Thoracic aorta (tissue), 2 donors: ENCODE measurements at places on chromosomes 16 and 17. TPM values are rescaled to one million over a fixed set of nuclear protein-coding genes. Genes with fewer than 3 reads are reported as not detected.

C1QL1 gene
- total RNA-seq = 0.68 TPM

C17orf78 gene
- not detected for total RNA-seq

AMZ2 gene
- 28.7 TPM for total RNA-seq

CES4A gene
- total RNA-seq = 9.5 TPM

CCL5 gene
- 6.2 TPM for total RNA-seq

MYH1 gene
- not detected for total RNA-seq

SLC16A6 gene
- 1.2 TPM for total RNA-seq

OTOP3 gene
- total RNA-seq = not detected

ICAM2 gene
- total RNA-seq = 41.6 TPM

LRRC3C gene
- not detected for total RNA-seq

CCR7 gene
- total RNA-seq = not detected

GRCh38 chr17:19288453-19288852 is 51.3 kb downstream of the EPN2 start:
- H3K27ac ChIP-seq = no peak overlapping the region
- H3K4me1 ChIP-seq = peaks cover 23% of the 10 kb centered on the region
- no peak for DNase-seq
- H3K27me3 ChIP-seq = no peaks in the 10 kb centered on the region
- H3K4me3 ChIP-seq = no peak overlapping the region

GRCh38 chr16:81099958-81100357 is 3.8 kb upstream of the GCSH start:
- H3K27me3 ChIP-seq = no peaks in the 10 kb centered on the region
- no peaks in the 10 kb centered on the region for H3K36me3 ChIP-seq
- DNase-seq = no peak
- H3K4me1 ChIP-seq = no peaks in the 10 kb centered on the region

DNA sequence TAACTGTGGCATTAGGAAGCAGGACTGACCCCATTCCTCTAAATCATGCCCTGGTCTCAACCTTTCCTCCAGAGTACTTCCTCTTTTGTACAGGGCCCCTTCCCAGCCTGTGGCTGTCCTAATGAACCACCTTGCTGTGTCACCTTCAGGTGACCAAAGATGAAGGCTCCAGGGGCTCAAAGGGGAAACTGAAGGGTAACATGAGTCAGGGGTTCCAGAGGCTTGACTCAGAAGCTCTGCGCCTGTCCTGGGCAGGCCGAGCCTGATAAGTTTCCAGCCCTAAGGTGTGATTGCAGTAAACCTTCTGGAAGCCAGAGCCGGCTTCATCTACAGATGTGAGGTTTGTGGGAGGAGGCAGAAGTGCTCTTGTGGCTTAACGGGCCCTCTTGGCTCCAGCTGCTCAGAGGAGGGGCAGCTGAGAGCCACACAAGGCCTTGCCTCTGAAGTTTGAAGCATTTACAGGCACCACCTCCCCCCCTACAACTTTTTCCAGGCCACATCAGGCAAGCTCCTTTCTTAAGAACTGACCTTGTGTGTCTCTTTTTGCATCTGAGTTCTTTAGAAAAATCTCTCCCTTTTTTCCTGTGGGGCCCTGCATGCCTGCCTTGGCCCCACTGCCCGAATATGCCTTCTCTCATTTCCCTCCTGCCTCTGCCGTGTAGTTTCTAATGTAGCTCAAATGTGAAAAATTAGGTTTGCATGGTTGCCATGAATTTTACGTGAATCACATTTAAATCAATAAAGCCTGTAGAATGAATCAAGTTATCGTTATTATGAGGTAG is 149.9 kb downstream of the CLEC16A start:
- no peak overlapping the region for H3K27ac ChIP-seq
- no peaks in the 10 kb centered on the region for H3K27me3 ChIP-seq
- no peak overlapping the region for H3K4me3 ChIP-seq
- H3K36me3 ChIP-seq = no peaks in the 10 kb centered on the region
- no peaks in the 10 kb centered on the region for H3K4me1 ChIP-seq

GRCh38 chr17:80859002-80859941 is 132.4 kb upstream of the CHMP6 start:
- no peaks in the 10 kb centered on the region for H3K27me3 ChIP-seq
- DNase-seq = peak; percentile 28
- no peak overlapping the region for H3K4me3 ChIP-seq
- H3K4me1 ChIP-seq = peaks cover 29% of the 10 kb centered on the region
- no peaks in the 10 kb centered on the region for H3K36me3 ChIP-seq
- H3K27ac ChIP-seq = no peak overlapping the region

DNA sequence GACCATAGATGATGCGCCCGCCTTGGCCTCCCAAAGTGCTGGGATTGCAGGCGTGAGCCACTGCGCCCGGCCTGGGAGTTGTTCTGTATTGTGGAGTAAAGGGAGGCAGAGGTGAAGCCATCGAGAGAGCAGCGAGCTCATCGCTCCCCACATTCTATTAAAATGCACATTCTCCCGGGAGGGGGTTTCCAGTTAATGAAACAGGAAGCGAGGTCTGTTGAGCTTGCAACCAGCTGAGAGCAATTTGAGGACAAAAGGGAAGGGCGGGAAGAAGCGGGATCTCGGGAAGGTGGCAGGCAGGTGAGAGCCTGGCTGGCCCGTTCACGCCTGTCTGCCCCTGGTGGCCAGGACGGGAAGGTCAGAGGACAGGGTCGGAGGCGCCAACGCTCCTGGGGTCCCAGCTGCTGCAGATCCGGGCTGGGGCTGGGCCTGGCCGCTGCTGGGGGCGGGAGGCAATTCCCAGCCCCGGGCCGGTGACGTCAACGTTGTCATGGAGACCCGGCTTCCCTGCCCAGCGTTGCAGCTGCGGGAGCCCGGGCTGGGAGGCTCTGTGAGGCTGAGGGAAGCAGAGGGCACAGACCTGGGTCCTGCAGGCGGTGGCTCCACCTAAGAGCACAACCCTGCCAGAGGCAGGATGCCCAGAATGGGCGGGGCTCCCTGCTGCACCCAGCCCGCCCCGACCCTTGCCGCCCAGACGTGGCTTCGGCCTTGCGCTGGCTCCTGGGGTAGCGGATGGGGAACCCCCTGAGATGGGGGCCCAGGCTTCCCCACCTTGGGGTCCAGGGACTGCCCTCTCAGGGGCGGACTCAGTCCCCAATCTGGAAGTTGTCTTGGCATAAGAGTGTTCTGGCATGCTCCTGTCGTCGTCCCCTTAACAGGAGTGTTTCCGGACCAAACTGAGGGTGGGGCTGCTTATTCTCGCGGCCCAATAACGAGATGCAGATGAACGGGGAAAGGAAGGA is 48.7 kb upstream of the PLCG2 start:
- H3K4me3 ChIP-seq = peak overlapping the region; percentile 61
- no peaks in the 10 kb centered on the region for H3K4me1 ChIP-seq

- no peak overlapping the region for H3K4me3 ChIP-seq
- no peak overlapping the region for H3K27ac ChIP-seq
- no peak for DNase-seq
- H3K27me3 ChIP-seq = no peaks in the 10 kb centered on the region
- no peaks in the 10 kb centered on the region for H3K4me1 ChIP-seq
Measured at GRCh38 chr16:17557949-17558348, 87.2 kb upstream of the XYLT1 start.

DNA sequence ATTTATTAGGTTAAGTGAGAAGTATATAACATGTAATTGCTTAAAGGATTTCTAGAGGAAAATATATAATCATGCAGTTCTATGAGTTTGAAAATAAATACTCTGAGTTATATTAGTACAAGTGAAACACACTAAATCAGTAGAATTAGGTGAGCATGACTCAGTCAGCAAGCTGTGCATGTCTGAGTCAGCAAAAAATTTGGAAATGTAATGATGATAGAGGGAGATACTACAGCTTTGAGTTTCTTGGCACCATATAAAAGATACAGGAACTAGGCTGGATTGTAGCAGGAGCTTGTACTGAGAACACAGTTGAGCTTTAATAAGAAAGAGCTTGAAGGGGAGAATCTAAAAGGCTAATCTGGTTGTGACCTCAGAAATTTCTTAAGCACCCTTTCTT is 1224.6 kb downstream of the CDH8 start:
- H3K36me3 ChIP-seq = no peaks in the 10 kb centered on the region
- no peaks in the 10 kb centered on the region for H3K27me3 ChIP-seq
- no peak overlapping the region for H3K27ac ChIP-seq
- DNase-seq = no peak
- H3K4me3 ChIP-seq = no peak overlapping the region
- no peaks in the 10 kb centered on the region for H3K4me1 ChIP-seq

DNA sequence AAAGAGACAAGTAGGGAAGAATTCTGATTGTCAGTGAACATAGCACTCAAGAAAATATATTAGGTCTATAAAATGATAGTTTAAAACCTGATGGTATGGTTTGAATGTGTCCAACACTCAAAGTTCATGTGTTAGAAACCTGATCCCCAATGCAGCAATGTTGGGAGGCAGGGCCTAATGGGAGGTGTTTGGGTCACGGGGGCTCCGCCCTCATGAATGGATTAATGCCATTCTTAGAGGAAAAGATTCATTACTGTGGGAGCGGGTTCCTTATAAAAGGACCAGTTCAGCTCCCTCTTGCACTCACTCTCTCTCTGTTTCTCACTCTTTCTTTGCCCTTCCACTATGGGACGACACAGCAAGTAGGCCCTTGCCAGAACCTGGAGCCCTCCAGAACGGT is 41.5 kb upstream of the SLC47A1 start:
- H3K36me3 ChIP-seq = no peaks in the 10 kb centered on the region
- H3K27ac ChIP-seq = no peak overlapping the region
- no peaks in the 10 kb centered on the region for H3K27me3 ChIP-seq
- H3K4me3 ChIP-seq = no peak overlapping the region
- DNase-seq = no peak

GRCh38 chr17:3022197-3022596 is 41.2 kb downstream of the OR1D5 start:
- no peak overlapping the region for H3K27ac ChIP-seq
- no peak for DNase-seq
- no peaks in the 10 kb centered on the region for H3K27me3 ChIP-seq
- H3K4me1 ChIP-seq = no peaks in the 10 kb centered on the region
- H3K4me3 ChIP-seq = no peak overlapping the region

DNA sequence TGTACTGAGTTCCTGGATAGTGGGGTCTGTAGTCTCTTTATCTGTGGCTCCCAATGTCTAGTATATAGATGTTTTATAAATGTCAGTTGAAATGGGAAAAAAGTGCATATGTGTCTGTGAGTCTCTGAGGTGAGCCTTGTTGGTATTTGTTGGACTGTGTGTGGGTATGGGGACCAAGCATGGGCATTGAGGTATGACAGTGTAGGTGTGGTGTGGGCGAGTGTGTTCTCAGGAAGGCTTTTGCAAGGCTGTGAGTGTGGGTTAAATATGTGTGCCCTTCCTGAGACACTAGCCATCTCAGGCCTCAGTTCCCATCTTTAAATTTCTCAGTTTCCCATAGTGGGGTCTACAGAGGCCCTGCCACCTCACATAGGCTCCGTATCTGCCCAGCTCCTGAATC is 440.2 kb upstream of the CCL2 start:
- no peak overlapping the region for H3K27ac ChIP-seq
- no peak overlapping the region for H3K4me3 ChIP-seq
- no peaks in the 10 kb centered on the region for H3K36me3 ChIP-seq
- no peaks in the 10 kb centered on the region for H3K27me3 ChIP-seq
- no peaks in the 10 kb centered on the region for H3K4me1 ChIP-seq

DNA sequence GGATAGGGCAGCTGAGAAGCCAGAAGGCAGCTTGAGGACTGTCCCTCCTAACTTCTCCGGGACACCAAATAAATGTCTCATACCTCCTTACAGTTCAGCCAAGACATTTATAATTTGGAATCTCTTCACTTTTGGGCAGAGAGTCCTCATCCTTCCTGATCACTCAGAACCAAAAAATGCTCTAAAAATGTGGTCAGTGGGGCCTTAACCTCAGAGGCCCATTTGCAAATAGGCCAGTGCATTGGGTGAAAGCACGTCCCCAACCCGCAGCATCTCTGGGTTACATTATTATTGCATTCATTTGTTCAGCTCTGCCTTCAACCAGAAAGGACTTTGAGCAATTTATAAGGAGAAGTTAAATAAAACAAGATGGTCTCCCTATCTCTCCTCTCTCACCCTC is 112.4 kb upstream of the IRX3 start:
- H3K36me3 ChIP-seq = no peaks in the 10 kb centered on the region
- no peak for DNase-seq
- no peak overlapping the region for H3K27ac ChIP-seq

DNA sequence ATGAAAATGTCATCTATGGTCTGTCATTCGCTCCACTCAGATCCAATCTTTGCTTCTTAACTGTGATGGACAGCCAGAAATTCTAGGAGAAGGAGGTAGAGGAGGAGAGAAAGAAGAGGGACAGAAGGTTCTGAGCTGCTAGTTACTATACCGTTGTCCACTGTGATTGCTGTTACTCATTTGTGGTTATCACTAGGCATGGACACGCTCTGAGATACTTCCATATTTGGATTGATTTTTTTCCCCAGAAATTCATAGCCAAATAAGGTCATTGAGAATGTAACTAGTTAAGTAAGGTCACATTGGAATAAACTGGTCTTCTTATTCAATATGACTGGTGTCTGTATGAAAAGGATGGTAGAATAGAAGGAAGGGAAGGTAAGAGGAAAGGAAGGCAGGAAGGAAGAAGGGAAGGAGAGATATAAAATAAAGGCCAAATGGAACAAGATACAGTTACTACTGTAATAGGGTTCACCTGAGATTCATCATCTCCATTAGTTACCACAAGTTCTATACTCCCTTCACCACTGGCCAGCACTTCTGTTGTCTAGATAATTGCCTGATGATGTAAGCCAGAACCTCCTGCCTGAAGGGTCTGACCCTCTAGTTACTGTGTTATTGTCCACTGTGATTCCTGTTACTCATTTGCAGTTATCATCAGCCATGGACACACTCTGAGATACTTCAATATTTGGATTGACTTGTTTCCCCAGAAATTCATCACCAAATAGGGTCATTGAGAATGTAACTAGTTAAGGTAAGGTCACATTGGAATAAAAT is 2.9 kb downstream of the KRTAP9-7 start:
- no peaks in the 10 kb centered on the region for H3K36me3 ChIP-seq
- no peaks in the 10 kb centered on the region for H3K4me1 ChIP-seq
- no peak for DNase-seq
- no peaks in the 10 kb centered on the region for H3K27me3 ChIP-seq
- H3K4me3 ChIP-seq = no peak overlapping the region

- H3K36me3 ChIP-seq = no peaks in the 10 kb centered on the region
- no peaks in the 10 kb centered on the region for H3K27me3 ChIP-seq
- no peak overlapping the region for H3K27ac ChIP-seq
- H3K4me1 ChIP-seq = no peaks in the 10 kb centered on the region
- no peak overlapping the region for H3K4me3 ChIP-seq
Measured at GRCh38 chr16:86042996-86043725, 144.2 kb downstream of the IRF8 start.

GRCh38 chr16:21264571-21265036 is 13.5 kb downstream of the CRYM start:
- no peaks in the 10 kb centered on the region for H3K27me3 ChIP-seq
- H3K4me3 ChIP-seq = no peak overlapping the region
- DNase-seq = no peak

- H3K27ac ChIP-seq = peak overlapping the region; percentile 95
Measured at GRCh38 chr16:1543085-1543896, 9.8 kb downstream of the TMEM204 start.

GRCh38 chr17:8019166-8019565 is 16.8 kb downstream of the GUCY2D start:
- no peak overlapping the region for H3K4me3 ChIP-seq
- no peak overlapping the region for H3K27ac ChIP-seq
- DNase-seq = no peak

GRCh38 chr16:15858921-15859668 is 2.3 kb upstream of the MYH11 start:
- peak overlapping the region; percentile 77 for H3K27ac ChIP-seq
- no peak for DNase-seq
- no peaks in the 10 kb centered on the region for H3K36me3 ChIP-seq
- no peak overlapping the region for H3K4me3 ChIP-seq
